ENCODE measurements at places on chromosomes 2 and 18.

DNA sequence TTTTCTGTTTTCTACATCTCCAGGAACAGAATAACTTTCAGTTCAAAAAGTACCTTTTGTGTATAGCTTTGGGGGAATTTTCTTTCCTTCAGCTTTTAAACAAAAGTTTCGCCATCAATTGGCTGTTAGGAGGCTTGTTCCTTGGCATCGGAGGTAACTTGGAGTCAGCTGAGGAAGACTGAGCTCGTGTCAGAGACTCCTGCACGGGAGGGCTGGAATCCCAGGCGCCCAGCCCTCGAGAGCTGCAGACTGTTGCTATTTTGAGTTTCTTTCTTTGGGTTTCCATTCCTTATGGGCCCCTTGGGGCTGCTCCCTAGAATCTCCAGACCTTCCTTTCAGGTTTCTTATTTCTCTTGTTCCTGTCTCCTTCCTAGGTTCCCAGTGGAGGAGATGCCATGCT lies 8.1 kb downstream of the EMILIN2 start:
- no peak for DNase-seq

DNA sequence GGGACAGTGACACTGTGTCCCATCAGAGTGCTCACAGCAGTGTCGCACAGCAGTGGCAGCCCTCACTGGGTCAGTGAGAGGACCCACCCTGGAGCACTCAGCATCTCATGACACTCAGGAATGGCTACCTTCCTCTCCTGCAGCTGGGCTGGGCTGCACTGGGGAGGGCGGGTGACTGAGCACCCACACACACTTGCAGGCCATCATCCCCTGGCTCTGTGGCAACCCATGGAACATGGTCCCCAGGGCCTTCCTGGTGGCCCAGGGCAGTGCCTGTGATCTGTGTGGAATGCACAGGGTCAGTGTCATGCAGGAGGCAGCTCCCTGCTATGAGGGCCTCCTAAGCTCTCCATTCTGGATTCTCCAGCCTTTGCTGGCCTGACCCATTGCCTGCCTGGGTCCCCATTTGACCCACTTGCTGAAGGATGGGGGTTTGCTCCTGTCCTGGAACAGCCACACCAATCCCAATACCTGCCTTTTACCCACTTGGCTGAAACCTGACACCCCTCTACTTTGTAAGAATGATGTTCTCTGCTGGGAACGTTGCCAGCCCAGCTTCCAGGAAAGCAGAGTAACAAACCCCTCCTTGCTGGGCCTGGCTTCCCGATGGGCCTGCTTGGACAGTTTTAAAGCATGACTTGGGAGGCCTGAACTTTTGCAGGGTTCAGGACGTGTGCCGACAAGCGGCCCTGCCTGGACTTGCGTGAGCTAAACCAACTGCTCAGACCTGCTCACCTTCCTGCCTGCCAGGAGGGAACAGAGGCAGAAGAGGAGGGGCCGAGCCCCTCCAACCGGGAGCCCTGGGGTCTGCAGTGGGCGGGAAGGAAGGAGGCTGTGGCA lies 13.7 kb downstream of the HS6ST1 start:
- DNase-seq: no peak

DNA sequence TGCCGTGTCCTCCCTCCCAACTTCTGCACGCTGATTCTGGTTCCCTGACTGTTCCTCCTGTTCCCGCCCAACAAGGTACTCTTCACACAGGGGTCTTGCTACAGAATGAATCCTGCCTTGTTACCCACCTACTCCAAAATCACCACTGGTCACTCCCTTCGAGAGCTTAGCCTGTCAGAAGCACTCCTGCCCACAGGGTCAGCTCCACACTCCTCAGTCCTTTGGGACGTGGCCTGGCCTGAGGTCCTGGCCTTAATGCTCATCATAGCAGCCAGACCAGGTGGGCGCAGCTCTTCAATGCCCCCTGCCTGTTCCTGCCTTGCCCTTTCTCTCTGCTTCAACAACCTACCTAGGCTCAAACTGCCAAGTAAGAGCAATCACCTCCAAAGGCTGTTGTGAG lies 27.8 kb upstream of the ID2 start:
- DNase-seq: no peak

- DNase-seq: no peak
Measured at GRCh38 chr18:66553824-66554223, 50.1 kb downstream of the CDH19 start.

DNA sequence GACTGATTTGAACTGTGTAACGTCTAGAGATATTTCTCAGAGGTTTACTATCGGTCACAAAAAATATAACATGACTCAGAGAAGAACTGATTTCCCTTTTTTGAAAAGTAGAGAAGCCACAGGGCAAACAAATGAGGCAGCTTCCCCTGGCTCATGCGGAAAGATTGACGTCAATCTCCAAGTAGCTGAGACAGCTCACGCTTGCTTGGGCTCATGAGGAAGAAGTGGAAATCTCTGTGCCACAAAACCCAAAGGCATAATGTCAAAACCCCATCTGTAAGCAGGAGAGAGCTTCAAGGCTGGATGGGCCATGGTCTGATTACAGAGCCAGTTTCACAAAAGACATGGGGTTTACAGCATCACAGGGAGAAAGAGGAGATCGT lies 188.1 kb downstream of the ARL4C start:
- peak; percentile 61 for DNase-seq

DNA sequence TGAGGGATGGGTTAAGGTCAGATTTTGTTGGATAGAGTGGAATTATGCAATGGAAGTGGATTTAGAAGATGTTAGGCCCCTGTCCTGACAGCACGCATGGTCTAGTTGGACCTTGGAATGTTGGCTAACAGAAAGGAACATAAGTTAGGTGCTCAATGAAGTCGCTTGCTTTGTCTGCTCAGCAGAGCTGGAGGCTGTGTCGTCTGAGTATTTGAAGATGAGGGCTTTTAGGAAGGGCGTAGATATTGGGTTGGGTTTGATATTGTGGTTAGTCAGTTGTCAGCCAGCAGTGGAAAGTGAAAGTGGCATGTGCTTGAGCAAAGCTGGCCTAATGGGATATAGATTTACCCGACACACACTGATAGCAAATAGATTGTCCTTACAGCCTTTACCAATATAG lies 239.3 kb downstream of the PRKCE start:
- DNase-seq: no peak

DNA sequence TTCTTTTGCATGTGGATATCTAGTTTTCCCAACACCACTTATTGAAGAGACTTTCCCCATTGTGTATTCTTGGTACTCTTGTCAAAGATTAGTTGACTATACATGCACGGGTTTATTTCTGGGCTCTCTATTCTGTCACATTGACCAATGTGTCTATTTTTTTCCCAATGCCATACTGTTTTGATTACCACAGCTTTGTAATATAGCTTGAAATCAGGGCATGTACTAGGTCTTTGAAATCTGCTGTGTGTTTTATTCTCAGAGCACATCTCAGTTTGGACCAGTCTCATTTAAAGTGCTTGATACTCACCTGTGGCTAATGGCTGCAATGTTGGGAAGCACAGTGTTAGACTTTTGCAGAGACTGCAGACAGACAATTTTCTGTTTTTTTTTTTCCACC lies 32.8 kb upstream of the IL36G start:
- no peak for DNase-seq

DNA sequence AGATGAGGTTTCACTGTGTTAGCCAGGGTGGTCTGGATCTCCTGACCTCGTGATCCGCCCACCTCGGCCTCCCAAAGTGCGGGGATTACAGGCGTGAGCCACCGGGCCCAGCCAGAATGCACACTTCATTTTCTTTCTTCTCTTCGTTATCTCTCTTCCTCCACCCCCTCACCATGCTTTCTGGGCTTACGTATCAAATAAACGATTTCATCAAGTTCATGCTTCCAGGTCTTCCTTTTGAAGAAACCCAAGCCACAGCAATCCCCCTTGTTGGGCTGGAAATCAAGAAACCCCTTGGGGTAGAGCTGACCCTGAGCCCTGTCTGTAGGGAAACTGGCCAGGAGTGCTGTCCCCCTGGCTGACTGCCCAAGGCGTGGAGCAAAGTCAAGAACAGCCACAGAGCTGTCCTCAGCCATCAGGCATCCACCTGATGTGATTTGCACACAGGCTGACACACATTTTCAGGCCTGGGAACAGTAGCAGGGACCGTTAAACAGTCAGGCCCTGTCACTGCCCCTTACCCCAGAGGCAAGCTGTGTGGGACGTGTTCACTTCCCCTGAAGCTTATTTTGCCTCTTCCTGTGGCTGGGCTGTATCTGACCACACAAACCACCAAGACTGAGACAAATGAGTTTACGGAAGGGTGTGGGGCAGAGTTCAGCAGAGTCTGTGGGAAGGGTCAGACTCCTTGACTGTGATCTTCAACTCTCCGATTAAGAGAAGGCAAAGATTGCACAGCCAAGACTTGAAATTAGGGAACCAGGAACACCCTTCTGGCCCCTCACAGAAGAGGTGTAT lies 15.1 kb upstream of the NMUR1 start:
- DNase-seq: peak; percentile 13

DNA sequence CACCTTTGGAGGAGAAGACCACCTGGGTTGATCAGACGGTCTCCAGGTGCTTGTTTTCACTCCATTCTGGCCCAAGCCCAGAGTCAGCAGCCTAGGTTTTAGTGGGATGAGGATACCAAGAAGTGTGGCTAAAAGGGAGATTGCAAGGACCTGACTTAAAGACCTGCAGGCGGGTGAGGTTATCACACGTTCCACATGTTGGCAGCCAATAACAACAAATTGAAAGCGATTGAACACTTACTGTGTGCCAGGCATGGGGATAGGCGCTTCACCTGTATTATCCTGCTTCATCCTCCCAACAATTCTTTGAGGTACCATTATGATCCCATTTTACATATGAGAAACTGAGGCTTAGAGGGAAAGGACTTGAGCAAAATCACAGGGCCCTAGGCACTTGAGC lies 5.0 kb downstream of the ARL4C start:
- no peak for DNase-seq

DNA sequence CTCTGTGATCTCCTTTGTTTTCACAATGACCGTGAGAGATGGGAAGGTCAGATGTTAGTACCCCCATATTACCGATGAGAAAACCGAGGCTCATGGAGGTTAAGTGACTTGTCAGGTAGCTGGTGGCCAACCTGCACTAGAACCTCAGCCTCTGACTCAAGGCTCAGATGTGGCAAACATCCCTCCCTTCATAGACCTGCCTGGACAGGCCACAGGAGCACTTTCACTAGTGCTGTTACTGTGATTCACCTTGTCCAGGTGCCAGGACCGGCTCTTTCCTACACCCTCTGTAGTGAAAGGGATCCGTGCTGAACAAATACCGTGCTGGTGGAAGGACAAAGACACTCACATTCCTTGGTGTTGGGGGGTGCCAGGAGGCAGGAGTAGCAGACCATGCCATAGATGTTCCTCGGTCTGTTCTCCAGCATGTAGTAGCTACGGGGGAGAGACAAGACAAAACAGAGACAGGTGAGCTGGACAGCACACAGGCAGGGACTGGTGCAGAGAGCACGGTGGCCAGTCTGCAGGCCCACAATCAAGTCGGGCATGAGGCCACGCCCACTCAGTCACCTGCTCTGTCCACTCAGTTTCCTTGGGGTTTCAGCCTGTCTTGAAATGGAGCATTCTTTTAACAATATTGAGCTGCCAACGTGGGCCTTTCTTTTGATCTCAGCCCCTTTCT lies 65.9 kb downstream of the EDAR start:
- DNase-seq: no peak

- no peak for DNase-seq
Measured at GRCh38 chr2:128549646-128550260, 231.1 kb upstream of the HS6ST1 start.

- no peak for DNase-seq
Measured at GRCh38 chr2:143617803-143618415, 488.7 kb downstream of the ARHGAP15 start.

GRCh38 chr18:1392046-1392445 lies 487.4 kb downstream of the ADCYAP1 start:
- DNase-seq: no peak

GRCh38 chr2:223051693-223052289 lies at the start of gene KCNE4:
TSS of gene KCNE4 (plus strand) at chr2:223052190. CDS start at chr2:223052831, 641 bp downstream.
- DNase-seq: no peak

- DNase-seq: no peak
Measured at GRCh38 chr2:208146006-208146405, at the start of gene CRYGB. TSS of gene CRYGB (minus strand) at chr2:208146158. CDS start at chr2:208146120, 38 bp downstream.

- DNase-seq: no peak
Measured at GRCh38 chr2:72278046-72278445, 130.4 kb upstream of the CYP26B1 start.

DNA sequence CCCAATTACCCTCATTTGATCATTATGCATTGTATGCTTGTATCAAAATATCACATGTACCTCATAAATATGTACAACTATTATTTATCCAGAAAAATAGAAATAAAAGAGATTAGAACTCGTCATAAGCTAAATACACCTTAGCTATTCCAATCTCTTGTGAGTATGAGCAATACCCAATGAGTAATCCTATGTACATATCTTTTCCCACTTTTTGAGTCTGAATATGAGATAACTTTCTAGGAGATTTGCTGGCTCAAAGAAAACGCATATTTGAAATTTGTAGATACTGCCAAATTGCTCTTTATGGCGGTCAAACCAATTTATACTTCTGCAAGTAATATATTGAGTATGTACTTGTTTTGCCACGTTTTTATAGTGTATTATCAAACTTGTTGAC lies 24.1 kb downstream of the PRKD3 start:
- no peak for DNase-seq

GRCh38 chr18:44691148-44691925 lies 10.6 kb downstream of the SETBP1 start:
- no peak for DNase-seq

- DNase-seq: no peak
Measured at GRCh38 chr2:113240915-113241911, 37.5 kb downstream of the PAX8 start.

DNA sequence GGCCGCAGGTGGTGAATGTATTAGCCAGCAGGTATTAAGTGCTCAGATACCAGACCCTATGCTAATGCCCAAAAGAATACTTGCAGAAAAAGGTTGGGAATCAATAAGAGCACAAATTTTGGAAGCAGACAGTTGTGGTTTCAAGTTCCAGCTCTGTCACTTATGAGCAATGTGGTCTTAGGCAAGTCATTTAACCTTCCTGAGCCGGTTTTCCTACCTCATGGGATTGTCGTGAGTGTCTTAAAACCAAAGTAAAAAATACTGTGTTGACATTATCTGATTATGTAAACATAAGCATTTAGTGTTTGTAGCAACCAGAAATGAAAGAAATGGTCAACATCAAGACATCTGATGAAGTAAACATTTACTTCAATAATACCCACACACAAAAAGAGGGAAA lies 93.0 kb upstream of the CHST9 start:
- no peak for DNase-seq

DNA sequence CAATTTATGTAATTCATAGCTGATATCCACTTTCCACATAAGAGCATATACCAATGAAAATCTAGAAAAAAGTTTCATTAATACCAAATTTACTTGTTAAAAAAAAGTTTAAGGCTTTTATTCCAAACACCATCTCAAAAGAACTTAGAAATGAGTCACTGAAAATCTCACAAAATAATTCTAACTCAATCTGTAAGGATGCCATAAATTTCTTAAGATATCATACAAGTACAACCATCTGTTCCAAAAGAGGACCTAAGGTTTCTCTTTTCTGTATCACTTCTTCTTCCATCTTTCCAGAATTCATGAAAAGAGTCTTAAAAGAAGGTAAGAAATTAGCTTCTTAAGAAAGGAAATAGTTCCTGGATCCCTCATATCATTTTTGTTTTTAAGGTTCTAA lies 60.4 kb downstream of the TRIP12 start:
- no peak for DNase-seq

- no peak for DNase-seq
Measured at GRCh38 chr2:200393191-200393590, 86.7 kb downstream of the SPATS2L start.

GRCh38 chr2:74532222-74532621 lies 2.5 kb downstream of the HTRA2 start:
- no peak for DNase-seq
